ENCODE measurements at places on chromosomes 13 and 19.

DNA sequence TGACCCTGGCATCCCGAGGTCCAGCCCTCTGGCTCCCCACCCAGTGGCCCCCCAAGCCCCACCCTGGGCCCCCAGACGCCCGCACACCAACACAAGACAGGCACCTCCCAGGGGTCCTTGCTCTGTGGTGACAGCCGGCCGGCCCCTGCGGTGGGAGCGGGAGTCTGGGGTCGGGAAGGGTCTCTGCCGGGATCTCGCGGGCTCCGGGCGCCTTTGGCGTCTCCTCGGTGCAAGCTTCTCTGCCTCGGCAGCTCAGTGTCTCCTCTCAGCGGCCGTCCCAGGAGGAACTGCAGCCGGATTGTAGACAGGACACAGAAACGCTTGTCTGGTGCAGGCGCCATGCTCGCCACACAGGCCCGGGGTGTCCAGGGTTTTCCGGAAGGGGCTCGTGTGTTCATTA lies 43.7 kb downstream of the TMEM255B start:
- no peak for DNase-seq

GRCh38 chr19:51036519-51036918 lies 1.7 kb upstream of the KLK12 start:
- no peak for DNase-seq

GRCh38 chr13:50928102-50928501 lies 18.5 kb downstream of the RNASEH2B start:
- DNase-seq, result no peak

DNA sequence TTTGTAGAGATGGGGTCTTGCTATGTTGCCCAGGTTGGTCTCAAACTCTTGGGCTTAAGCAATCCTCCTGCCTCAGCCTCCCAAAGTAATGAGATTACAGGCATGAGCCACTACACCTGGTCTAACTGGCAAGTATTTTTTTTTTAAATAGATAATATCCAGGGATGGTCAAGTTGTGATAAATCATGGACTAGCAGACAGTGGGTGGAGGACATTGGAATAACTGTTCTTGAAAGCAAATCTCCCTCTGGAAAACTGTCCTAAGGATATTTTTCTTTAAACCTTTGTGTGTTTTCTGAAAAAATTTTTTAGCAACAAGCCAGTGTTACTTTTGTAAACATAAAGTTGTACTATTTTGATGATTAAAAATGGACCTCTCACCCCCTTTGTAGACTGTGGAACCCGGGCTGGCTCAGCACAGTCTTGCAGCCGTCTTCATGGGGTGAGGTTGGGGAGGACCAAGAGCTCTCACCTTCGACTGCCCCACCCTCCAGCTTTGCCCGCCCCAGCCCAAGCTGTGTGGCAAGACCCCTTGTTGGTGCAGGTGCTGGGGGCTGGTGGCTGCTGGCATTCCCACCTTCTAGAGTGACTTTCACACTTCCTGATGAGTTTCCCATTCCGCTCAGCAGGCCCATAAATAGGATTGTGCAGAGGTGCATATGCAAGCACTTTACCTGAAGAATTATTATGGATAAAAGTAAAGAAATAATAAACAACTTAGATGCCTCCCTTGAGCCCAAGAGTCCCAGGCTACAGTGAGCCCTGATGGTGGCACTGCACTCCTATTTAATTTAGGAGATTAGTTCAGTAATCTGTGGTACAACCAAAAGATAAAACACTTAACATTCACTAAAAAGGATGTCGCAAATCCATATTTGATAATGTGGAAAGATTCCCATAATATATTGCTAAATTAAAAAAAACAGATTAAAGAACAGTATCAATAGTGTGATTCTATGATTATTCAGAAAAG lies 107.3 kb downstream of the GADD45B start:
- DNase-seq, result no peak

- no peak for DNase-seq
Measured at GRCh38 chr19:50932690-50933083, 20.2 kb downstream of the KLK5 start.

DNA sequence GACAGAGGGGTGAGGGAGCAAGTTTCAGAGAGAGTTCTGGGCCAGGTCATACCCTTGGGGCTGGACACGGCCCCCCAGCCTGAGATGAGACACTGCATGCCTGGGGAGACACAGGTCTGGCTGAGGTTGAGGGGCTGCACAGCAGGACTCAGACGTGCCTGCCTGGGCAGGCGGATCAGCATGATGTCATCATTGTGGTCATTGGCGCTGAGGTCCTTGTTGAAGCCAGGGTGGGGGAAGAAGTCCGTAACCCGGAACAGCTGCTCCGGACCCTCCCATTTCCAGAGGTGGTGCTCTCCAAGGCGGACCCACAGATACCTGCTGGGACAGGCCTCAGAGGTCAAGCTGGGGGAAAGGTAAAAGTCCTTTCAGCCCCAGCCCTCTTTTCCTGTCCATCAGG lies 5.0 kb upstream of the KLK8 start:
- DNase-seq, result no peak

DNA sequence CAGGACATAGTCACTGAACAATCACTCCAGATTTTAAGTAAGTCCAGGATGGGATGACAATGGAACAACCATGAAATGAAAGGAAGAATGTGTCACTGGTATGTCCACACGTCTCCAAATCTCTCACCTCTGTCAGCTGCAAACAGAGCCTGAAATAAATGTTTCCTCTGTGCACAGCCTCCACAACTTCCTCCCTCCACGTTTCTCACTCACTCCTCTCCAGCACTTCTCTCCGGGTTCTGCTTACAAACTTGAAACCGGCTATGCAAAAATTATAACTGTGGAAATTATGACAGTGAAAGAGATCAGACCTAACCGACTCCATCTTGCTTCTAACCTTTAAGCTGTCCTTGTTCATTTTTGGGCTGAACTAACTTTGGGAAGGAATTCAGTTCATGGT lies 35.0 kb upstream of the ALOX5AP start:
- DNase-seq, result no peak
